ENCODE measurements at places on chromosomes 7 and 10.

DNA sequence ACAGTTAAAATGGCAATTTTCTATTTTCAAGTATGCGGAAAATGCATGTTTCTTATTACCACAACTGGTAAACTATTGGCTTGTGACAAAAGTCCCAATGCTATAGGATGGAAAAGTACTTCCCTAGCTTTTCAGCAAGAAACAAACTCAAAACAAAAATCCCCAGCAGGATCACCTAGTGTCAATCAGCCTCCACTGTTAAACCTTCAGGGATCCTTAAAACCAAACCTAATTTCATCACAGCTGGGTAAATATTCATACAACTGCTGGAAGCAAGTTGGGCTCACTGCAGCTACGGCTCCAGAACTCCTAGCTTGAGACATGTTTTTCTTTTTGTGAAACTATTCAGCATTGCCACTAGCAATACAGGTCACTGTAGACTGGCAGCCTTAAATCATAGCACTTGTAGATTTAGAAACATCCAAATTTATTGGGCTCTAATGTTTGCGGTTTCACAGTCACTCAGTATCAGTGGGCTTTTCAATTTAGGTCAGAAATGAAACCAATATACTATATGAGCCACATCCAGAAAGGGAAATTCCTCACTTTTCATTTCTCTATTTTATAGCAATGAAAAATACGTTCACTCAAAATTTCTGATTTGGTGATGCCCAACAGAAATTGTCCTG, 145.2 kb upstream of the ANK3 start:
- no peak for DNase-seq

DNA sequence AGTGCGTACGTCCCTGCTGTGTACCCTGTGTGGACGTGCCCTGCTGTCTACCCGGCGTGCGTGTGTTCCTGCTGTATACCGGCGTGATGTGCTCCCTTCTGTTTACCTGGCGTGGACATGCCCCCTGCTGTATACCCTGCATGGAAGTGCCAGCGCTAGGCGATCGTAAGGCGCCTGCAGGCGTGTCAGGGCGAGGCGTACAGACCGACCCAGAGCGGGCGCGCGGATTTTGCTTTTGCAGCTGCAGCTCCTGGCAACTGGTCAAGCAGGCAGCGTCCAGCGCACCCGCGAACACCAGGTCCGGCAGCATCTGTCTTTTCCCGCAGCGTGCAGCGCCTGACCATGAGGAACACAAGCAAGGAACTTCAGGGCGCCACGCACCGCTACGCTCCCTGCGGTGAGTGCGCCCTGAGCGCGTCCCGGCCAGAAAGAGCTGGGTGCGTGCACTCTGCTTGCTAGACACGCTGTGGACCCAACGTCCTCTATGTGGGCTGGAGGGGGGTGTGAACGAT, 680 bp downstream of the C7orf57 start:
- DNase-seq, result peak; percentile 7

DNA sequence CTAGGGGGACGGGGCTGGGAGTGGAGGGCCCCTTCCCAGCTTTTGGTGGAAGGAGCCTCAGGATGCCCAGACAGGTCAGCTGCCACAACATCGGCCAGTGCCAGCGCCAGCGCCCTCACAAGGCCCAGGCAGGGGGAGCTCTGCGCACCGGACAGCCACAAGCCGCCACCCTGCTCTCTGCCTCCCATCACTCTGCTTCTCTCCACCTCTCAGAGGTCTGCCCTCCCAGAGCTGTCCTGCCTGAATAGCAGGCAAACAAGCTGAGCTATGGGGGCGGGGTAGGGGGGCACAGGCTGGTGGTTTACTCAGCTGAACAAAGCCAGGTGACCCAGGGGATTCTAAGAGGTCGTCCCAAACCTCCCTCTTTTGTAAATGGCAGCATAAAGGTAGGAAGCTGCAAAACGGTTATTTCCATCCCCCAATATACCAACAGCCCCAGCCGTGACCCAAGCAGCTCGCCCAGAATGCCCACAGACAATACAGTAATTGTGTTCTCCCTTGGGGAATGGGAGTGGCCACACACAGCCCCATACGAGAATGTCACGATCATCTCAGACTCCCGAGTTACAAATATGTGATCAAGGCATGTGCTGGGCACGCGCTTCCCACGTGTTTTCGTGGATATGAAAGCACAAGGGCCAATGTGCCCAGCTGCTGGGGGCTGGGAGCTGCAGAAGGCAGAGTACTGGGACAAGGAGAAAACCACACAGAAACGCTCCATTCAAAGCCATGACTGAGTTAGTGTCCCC, 19.7 kb downstream of the FAM53B start:
- no peak for DNase-seq

- DNase-seq, result peak; percentile 67
Observed at GRCh38 chr10:77251297-77252013, 386.2 kb downstream of the KCNMA1 start.

DNA sequence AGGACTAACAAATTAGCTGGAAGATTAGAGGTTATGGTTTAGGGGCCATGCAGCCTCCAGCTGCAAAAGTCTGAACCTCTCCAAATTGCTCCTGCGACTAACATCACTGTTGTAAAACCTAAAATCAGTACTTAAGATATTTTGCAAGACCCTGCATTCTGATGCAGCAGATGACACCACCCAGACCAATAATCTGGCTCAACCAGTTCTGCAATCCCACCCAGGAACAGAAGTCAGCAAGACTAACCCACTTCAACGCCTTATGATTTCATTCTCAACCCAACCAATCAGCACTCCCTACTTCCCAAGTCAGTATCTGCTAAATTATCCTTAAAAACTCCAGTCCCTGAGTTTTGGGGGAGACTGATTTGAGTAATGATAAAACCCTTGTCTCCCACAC, 250.8 kb upstream of the MBL2 start:
- no peak for DNase-seq

DNA sequence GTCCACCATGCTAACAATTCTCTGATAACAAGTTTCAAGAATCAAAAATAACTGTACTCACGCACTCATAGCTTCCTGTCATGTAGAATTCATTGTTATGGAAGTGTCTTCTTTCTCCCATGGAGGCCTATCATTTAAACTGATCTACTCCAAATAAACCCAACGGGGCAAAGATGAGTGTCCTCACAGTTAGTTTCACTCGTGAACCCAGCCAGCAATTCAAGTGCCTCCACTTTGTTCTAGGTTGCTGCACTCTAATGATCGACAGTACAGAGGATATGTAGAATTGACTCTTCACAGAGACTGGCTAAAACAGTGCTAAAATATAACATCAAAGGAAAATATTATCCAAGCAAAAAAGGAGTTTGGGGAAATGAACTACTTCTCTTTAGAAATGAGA, 111.4 kb downstream of the LRRN3 start:
- DNase-seq, result no peak

DNA sequence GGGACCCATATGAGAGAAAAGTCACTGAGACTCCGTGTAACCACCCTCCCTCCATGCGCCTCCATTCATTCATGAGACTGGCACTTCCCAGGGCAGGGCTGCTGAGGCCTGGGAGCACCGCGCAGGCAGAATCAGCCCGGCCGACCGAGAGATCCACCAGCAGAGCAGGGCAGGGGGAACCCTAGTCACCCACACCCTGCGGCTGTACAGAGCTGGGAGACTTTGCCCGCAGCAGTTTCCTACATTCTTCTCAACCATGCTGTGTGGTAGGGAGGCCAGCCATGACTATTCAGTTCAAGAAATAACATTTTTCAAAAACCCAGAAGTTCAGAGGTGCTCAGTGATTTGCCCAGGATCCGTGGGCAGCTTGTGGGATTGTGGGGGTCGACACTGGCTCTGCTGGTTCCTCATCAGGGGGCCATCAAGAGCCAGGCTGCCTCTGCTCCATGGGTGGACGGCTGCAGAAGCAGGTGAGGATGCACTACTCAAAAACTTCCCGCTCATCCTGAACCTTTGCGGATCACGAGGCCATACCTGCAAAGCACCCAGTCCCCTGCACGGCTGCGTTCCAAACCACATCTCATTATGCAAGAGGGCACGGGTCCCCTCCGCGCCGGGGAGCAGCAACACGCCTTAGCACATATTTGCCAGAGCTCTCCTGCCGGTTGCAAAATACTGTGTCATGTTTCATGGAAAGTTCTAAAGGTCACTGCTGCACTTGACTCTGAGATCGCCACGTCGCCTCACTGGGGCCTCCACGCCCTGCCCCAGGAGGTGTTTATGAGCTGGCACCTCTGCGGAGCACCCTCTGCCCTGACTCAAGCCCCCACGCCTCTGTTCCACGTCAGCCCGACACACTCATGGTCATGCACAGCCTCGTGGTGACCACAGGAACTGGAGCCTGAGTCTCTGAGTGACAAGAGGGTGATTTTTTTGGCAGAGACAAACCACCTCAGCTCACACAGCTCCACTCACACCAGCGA, 132.0 kb downstream of the PRKAG2 start:
- DNase-seq, result peak; percentile 92

GRCh38 chr10:102312683-102313082, 67.4 kb downstream of the GBF1 start:
- peak; percentile 66 for DNase-seq

- no peak for DNase-seq
Observed at GRCh38 chr10:55491712-55492111, 690.7 kb upstream of the PCDH15 start.
